ENCODE measurements at places on chromosomes 3 and 15.

DNA sequence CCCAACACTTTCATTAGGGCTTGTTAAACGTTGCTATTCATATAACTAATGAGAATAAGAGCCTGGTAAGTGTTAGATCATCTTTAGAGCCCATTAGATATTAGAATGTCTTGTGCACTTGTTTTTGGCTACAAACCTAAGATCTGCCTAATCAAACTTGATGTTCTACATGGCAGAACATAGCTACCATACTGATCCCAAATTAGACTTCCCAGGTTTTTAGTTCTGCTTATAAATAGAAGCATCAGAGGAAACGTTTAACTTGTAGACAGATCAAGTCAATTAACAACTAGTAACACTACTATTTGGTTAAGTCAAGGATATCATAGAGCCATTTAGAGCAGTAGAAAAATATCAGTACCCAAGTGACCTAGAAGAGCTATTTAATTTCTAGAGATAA is 11.7 kb upstream of the KPNA4 start:
- H3K4me1 ChIP-seq: no peaks in the 10 kb centered on the region
- H3K4me3 ChIP-seq: no peak overlapping the region
- DNase-seq: no peak
- no peaks in the 10 kb centered on the region for H3K36me3 ChIP-seq
- H3K27ac ChIP-seq: no peak overlapping the region

DNA sequence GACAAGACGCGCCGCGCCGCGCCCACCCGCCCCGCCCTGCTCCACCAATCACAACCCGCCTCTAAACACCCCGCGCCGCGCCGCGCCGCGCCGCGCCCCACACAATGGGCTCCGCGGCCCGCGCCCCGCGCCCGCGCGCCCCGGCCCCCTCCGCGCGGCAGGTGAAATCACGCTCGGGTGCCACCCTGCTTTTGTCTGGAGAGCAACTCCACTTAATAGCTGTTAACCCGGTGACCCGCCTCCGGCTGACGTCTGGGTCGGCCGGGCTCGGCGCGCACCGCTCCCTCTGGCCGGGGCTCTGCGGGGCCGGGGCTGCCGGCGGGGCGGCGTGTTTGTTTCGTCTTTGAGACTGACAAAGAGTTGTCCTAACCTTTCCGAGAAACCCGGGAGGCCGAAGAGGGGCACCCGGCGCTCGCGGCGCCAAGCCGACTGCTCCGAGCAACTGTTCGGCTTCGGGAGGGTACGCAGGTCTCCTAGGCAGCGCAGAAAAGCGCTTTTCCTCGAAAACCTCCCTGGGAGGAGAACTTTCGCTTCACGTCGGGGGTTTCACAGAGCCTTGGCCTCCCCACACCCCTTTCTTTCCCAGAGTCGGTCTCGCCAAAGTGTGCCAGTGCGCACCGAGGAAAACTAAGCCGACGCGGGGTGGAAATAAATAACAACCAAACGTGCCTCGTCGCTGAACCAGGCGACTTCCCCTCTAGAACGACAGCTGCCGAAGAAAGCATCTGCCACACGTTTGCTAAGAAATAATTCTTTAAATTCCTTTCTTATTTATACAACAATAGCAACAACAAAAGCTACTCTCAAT is 518.4 kb downstream of the FOXP1 start:
- no peaks in the 10 kb centered on the region for H3K36me3 ChIP-seq
- peak overlapping the region; percentile 62 for H3K27ac ChIP-seq
- peak; percentile 50 for DNase-seq
- peak overlapping the region; percentile 55 for H3K4me3 ChIP-seq
- peaks cover 19% of the 10 kb centered on the region for H3K4me1 ChIP-seq
- no peaks in the 10 kb centered on the region for H3K27me3 ChIP-seq

- H3K36me3 ChIP-seq: no peaks in the 10 kb centered on the region
- H3K4me1 ChIP-seq: peaks cover 5% of the 10 kb centered on the region
- peak overlapping the region; percentile 59 for H3K27ac ChIP-seq
- DNase-seq: peak; percentile 92
- no peak overlapping the region for H3K4me3 ChIP-seq
Observed at GRCh38 chr3:99925584-99926230, 108.0 kb downstream of the CMSS1 start.

DNA sequence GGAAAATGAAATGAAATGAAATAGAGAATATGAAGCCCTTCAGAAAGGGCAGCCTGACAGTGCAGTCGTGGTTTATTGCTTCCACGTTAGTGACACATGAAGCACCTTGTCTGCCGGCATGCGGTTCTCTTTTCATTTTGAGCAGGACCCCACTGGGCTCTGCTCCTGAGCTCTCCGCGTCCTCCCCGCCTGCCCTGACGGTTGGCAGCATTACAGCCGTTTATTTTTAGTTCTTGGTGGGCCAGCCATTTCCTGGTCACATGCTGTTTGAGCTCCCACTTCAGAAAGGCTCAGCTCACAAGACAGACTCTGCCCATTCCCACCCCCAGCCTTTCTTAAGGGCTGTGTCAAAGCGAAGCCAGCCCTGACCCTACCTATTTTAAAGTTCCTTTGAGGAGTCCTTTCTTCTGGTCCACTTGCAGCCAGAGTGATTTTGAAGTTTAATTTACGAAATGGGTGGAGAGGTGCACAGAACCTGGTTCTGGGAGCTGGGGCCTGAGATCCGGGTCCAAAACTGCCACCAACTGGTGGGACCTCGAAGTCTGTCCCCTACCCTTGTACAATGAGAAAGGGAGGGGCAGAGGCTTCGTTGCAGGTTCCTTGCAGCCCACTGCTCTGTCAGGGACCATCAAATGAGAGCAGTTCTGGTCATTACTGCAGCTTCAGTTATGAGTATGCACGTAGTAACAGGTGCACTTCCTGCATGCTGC is 60.1 kb downstream of the MGLL start:
- H3K4me1 ChIP-seq: peaks cover 9% of the 10 kb centered on the region
- DNase-seq: no peak
- no peak overlapping the region for H3K27ac ChIP-seq

DNA sequence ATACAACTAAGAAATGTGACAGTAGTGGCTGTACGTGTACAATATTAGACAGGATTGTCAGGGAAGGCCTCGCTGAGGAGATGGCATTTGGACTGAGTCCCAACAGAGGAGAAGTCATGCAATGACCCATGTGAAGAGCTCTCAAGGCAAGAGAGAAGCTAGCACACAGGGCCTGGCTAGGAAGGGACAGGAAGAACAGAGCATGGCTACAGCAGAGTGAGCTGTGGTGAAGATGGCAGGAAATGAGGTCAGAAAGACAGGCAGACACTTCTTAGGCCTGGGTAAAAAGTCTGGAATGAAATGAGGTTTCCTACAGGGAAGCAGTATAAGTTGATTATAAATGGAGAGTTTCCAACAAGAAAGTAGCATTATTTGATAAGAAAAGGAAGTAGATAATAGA is 33.2 kb upstream of the LEKR1 start:
- no peaks in the 10 kb centered on the region for H3K27me3 ChIP-seq
- H3K27ac ChIP-seq: no peak overlapping the region
- no peak overlapping the region for H3K4me3 ChIP-seq
- H3K4me1 ChIP-seq: peaks cover 13% of the 10 kb centered on the region

DNA sequence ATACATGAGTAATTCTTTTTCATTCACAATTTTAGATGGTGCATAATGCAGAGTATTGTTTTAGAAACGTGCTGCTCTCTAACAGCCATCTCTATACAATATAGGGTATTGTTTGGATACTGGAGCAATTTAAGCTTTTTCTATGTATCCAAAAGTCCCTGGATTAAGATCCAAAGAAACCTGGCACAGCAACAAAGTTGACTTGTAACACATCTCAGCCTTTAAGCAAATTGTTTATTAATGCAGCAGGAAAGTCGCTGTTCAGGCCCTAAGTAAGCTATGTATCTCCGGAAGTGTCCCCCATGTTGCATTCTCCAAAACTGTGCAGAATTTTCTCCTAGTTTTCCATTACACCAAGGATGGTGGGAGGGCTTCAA is 7.3 kb downstream of the VGLL4 start:
- H3K36me3 ChIP-seq: no peaks in the 10 kb centered on the region
- H3K4me3 ChIP-seq: no peak overlapping the region
- H3K27ac ChIP-seq: no peak overlapping the region
- no peak for DNase-seq
- no peaks in the 10 kb centered on the region for H3K27me3 ChIP-seq
